ENCODE measurements at places on chromosomes 7 and 10.

GRCh38 chr7:98091061-98091460 is 15.6 kb upstream of the LMTK2 start:
- no peak for DNase-seq

GRCh38 chr7:16711730-16712129 is 41.8 kb upstream of the TSPAN13 start:
- DNase-seq = no peak

GRCh38 chr7:139725077-139725476 is 52.7 kb downstream of the HIPK2 start:
- DNase-seq = no peak

DNA sequence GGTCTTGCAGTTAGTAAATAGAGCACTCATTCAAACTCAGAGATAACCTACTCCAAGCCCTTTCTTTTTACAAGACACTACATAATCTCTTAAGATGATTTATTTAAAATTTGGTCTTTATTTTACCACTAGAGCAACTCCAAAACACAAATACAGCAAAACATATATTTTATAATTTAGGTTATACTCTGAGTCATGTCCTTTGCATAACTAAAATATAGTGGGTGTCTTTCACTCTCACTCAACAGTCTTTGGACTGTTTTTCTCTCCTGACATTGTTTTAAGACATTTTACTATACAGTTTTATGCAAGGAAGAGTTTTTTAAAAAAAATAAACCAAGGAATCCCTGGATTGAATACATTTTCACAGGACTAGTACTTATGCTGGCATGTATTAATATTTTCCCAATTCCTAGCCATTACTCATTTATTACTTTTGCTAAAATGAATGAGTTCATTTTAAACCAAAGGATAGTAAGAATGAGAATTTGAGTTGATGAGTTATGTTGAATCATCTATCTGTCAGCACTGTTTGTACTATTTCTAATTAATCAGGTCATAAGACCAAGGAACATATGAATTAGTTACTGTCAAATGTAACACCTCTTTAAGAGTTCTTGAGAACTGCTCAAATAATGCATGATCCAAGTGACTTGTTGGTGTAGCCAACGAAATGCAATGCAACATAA is 303.1 kb upstream of the FZD1 start:
- DNase-seq = no peak

DNA sequence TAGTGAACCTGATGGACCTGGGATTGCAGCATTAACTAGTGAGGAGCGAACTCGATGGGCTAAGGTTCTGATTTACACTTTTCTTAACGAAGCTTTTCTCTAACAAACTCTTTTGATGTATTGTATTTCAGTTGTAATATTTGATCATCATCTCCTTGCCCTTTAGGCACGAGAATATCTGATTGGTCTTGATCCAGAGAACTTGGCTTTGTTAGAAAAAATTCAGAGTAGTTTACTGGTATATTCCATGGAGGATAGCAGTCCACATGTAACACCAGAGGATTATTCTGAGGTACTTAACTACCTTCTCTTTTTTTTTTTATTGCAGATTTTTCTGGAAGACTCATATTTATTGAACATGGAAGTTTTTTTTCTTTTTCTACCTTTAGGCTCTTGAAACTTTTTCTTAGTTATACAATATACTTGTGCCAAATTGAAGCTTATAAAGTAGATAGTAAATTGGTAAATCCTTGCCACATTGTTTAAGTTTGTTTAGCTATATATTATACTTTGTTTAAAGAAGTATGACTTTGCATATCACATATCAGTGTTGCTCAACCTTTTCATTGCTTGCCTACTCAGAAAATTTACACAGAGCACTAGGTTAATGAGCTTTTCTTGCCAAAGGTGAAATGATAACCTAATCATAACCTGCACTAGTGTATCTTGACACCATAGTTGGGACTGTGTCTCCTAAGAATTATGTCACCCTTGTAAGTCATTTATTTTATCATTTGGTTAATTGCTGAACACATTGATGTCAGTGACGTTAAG is 30.4 kb downstream of the CROT start:
- no peak for DNase-seq

- DNase-seq = no peak
These were observed 109.6 kb downstream of the BICC1 start for GRCh38 chr10:58622246-58622645.

DNA sequence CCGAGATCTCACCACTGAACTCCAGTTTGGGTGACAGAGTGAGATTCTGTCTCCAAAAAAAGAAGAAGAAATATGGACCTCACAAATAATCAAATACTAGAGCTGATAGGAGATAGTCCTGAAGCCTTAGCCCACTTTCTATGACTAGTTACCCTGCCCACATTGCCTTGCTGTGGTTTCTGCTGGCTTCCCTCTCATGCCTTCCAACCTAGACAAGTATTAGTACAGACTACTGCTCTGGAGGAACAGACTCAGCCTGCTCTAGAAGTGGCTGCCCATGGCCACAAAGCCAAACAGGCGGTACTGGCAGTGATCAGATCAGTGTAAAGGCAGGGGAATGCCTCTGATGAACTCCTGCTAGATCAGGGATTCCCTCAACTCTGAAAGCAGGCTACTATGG is 89.7 kb upstream of the PRKAR2B start:
- DNase-seq = no peak

- DNase-seq = no peak
These were observed 28.3 kb downstream of the POLR3A start for GRCh38 chr10:78000956-78001472.

GRCh38 chr10:132131581-132132420 is 54.9 kb upstream of the DPYSL4 start:
- no peak for DNase-seq

- DNase-seq = no peak
These were observed 27.4 kb downstream of the CCDC3 start for GRCh38 chr10:12974078-12974477.

- no peak for DNase-seq
These were observed 10.2 kb downstream of the APBB1IP start for GRCh38 chr10:26448292-26448691.

- DNase-seq = no peak
These were observed 14.9 kb upstream of the PLEKHS1 start for GRCh38 chr10:113736576-113736975.

- DNase-seq = no peak
These were observed 15.5 kb upstream of the MICALL2 start for GRCh38 chr7:1474736-1475135.

DNA sequence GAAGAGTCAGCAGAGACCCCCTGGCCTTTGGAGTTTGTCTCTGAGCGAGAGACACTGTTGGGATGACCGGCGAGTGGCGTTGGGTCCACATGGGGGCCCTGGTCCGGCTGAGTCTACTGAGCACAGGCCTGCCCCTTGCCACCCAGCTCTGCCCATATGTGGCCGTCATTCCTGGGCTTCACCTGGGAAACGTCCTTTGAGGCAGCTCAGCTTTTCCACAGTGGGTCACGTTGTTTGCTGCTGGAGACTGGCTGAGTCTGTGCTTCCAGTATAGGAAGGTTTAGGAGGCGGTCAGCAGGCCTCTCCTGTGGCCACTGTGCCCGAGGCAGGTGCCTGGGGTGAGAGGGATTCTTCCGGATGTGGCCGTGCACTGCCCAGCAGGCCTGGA is 17.1 kb downstream of the ADAM8 start:
- no peak for DNase-seq

DNA sequence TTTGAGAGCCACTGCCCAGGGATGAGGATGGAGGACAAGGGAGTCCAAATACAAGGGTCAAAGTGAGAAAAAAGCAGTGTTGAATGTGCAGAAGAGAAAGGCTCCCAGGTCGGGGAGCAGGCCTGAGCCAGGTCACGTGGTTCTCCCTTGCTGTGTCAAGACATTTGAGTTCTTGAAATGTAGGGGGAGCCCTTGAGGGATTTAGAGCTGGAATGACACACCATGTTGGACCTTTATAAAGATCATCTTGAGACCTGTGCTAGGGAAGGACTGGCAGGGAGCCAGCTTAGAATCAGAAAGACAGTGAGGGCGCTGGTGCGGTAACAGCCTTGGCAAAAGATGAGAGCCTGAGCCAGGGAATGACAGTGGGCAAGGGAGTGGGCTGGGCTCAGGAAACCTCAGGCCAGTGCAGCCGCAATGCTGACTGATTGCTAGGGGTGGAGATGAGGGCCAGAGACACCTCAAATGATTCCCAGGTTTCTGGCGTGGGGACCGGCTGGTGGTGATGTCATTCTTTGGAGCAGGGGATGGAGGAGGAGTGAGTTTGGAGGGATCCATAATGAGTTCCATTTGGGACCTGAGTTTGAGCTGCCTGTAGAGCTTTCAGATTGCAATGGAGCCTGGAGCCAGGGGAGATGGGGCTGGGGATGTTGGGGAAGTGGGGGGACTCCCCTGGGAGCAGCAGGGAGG is 120.1 kb downstream of the PTPN20 start:
- no peak for DNase-seq

DNA sequence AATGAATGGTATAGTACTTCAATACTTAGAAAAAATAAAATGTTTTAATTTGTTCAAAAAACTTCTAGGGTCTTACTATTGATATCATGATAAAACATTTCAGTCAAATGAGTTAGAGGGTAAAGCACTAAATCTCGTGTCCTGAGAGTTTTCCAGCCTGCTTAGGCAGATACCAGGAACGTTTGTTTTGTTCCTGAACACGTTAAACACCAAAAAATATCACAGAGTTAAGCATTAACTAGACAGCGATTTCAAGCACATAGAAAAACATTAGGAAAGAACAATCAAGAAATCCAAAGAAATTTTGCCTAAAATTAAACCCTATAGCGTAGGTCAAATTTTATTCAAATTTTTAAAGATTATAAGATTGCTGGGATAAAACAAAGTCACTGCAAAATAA is 204.6 kb upstream of the AGR3 start:
- no peak for DNase-seq

DNA sequence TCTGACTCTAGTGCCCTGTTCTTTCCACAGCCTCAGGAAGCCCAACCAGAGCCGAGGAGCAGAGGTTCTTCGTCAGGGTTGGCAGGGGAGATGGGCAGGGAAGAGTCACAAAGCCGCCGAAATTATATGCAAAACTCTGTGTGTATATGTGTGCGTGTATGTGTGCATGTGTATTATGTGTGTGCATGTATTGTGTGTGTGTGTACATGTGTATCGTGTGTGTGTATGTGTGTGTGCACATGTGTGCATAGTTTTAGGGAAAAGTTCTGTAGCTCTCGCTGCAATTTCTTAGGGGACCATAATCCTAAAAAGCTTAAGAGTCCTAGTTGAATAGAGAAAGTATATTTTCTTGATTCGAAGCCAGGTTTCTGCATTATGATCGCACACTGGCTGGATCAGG is 17.0 kb downstream of the DNAJB12 start:
- DNase-seq = no peak

GRCh38 chr10:44413416-44413815 is 28.5 kb upstream of the CXCL12 start:
- no peak for DNase-seq

DNA sequence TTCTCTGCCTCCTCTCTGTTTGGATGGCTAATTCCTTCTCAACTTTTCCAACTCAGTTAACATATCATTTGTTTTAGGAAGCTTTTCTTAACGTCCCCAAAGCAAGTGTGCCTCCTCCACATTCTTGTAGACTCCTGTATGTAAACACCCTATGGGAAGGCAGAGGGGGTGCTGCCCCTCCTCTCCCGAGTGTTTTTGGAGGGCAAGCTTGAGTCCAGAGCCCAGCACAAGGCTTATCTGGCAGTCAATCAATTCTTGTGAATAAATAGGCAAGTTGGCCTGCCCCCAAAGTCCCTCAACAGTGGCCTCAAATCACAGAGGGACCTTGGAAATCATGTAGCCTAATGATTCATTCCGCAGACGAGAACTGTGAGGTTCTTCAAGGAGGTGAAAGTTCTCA is 305.6 kb downstream of the RPS24 start:
- no peak for DNase-seq

DNA sequence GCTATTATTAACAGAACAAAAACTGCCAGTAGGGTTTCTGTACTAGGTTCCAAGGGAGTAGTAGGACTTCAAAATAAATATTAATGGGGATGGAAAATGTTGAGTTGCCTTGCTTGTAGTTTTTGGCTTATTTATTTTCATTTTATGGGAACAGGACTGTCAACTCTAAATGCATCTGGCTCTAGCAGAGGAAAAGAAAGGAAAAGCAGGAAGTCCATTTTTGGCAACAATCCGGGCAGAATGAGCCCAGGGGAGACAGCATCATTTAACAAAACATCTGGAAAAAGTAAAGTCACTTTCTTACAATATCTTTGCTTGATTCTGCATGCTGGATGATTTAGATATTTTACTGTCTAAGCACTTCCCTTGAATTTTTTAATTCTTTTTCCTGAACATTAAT is 69.4 kb downstream of the NOC3L start:
- no peak for DNase-seq

GRCh38 chr7:27991006-27991528 is 189.5 kb downstream of the JAZF1 start:
- no peak for DNase-seq

DNA sequence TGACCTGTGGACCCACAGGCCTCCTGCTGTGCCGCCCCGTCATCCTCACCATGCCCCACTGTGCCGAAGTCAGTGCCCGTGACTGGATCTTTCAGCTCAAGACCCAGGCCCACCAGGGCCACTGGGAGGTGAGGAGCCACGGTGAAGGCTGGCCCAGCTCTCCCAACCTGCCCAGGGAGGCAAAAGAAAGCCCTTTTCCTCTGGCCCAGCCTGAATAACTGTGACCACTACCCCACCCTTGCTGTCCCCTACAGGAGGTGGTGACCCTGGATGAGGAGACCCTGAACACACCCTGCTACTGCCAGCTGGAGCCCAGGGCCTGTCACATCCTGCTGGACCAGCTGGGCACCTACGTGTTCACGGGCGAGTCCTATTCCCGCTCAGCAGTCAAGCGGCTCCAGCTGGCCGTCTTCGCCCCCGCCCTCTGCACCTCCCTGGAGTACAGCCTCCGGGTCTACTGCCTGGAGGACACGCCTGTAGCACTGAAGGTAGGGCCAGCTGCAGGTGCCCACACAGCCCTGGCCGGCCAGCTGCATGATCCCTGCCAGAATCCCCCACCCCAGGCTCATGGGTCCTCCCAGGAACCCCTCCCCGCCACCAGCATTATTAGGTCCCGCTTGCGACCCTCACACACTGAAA is 25.5 kb upstream of the SLC29A3 start:
- peak; percentile 19 for DNase-seq

- no peak for DNase-seq
These were observed 176.5 kb upstream of the ADO start for GRCh38 chr10:62627983-62628382.

DNA sequence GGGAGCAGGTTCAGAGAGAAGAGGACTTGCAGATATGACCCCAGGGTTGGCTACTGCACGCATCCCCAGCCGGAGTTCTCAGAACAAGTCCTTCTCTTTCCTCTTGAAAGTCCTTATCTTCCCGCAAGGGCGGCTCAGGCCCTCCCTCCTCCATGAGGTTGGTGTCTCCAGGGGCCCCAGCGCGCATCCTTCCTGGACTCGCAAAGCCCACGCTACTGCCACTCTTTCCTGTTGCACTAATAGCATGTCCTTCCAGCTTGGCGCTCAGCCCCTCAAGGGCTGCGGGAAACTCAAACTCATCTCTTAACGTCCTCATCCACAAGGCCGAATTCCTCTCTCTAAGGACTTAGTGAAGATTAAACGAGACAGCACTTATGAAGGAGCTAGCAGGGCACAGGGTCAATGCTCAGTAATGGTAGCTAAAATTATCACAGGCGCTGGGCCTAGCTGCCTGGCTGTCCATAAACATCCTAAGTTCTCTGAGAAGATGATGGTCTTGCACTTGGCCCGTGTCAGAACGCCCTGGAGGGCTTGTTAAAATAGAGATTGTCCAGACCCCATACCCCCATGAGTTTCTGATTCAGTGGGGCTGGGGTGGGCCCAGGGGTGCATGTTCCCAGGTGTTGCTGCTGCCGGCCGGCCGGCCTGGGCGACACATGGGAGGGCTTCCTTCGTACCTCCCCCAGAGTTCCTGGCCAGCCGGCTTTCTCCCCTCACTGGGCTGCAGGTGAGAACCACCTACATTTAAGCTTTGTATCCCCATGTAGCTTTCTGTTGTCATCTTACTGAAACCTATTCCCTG is 261.4 kb downstream of the COBL start:
- no peak for DNase-seq
